ENCODE measurements at places on chromosomes 11 and 22.
A peak's percentile ranks its signal among the peaks of the same experiment; 100 is the strongest.

- peak; percentile 87 for DNase-seq
These were observed 4.4 kb downstream of the BCL9L start for GRCh38 chr11:118921121-118921928.

- no peak for DNase-seq
These were observed 24.0 kb upstream of the ABCC8 start for GRCh38 chr11:17500673-17501072.

DNA sequence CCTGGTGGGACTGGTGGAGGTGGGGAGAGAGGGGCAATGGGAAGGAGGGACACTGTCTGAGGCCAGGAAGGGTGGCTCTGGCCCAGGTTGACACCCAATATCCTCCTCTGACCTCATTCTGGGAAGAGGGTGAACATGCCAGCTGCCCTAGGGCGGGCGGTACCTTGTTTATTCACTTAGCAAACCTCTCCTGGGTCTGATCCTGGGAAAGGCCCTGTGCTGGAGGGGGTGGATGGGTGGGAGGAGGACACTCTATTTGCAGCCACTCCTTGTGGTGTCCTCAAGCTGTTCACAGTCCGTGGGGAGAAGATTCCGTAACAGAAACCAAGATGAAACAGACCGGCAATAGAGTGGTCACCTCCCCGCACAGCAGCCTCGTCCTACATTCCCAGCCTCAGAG, 49.7 kb upstream of the EIF3D start:
- no peak for DNase-seq

DNA sequence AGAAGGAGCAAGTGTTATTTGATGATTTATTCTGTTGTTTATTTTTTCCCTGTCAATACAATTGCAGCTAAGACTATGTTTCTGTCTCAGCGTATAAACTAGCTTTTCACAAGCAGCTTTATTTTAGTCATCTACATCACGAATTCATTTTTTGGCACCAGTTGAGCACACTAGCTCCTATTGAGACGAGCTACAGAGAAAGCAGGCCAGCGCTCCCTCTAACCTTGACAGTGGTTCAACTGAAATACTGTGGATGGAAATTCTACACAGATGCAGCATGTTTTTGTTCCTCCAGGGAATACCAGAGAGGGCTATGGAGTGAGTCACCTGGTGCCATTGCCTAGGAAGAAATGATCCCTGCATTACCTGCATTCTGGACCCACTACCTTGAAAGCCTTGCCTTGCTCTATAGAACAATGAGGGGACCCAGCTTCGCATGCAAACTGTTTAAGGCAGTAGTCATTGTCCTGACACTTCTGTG, 108.2 kb upstream of the ARHGAP42 start:
- DNase-seq = no peak

- peak; percentile 76 for DNase-seq
These were observed 10.2 kb upstream of the LRRC32 start for GRCh38 chr11:76680518-76681425.

- DNase-seq = no peak
These were observed 1002.7 kb downstream of the BRD1 start for GRCh38 chr22:48824712-48825651.

GRCh38 chr22:29270475-29271271, 2.6 kb downstream of the EWSR1 start:
- no peak for DNase-seq

GRCh38 chr11:118441770-118442275, 5.5 kb downstream of the KMT2A start:
- no peak for DNase-seq

- no peak for DNase-seq
These were observed 79.4 kb upstream of the NNMT start for GRCh38 chr11:114216796-114217180.

- peak; percentile 88 for DNase-seq
These were observed 4.0 kb upstream of the MCAM start for GRCh38 chr11:119320776-119321524.

DNA sequence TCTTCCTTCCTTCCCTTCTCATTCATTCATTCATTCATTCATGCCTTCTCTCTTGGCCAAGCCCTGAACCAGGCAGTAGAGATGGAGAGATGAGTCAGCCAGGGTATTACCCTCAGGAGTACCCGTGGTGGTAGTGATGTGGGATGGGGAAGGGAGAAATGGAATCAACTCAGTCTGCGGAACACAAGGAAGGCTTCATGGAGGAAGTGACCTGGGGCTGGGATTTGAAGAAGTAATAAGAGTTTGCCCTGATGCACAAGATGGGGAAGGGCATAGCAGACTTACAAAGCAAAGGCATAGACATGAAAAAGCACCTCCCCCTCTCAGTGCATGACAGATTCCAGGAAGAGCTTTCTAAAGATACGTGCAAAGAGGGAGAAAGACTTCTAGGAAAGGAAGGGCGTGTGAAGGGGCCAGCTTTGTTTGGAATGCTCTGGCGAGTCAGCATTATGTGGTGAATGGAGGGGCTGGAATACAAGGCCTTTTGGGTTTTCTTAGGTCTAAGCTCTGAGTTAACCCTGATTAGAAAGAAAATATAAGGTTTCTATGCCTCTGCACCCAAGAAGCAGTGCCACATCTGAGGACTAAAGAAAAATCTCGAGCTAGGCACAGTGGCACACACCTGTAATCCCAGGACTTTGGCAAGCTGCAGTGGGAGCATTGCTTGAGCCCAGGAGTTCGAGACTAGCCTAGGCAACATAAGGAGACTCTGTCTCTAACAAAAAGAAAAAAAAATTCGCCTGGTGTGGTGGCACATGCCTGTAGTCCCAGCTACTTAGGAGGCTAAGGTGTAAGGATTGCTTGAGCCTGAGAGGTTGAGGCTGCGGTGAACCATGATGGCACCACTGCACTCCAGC, 36.4 kb upstream of the ACER3 start:
- no peak for DNase-seq

- DNase-seq = peak; percentile 52
These were observed 67.6 kb upstream of the AMPD3 start for GRCh38 chr11:10387206-10388083.

DNA sequence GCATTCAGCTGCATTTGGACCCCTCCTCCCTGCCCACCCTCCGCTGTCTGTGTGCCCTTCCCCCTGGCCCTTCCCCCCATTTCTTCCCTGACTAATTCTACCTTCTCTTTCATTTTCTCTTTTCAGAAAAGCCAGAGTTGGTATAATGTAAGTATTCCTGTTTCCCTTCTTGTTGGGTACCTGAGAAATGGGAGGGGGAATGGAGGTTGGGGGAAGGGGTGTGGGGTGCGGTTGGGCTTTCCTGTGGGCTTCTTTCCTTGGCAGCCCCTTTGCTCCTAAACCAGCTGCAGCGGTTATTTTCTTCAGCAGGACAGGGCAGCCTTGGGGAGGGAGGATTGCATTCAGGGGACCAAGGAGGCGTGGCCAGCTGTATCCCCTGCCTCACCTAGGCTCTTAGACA, 70.2 kb downstream of the SCN3B start:
- DNase-seq = no peak

Measured in left lung (tissue), 14 donors.